ENCODE measurements at places on chromosomes 3 and 15.

GRCh38 chr3:70992131-70992530 is 591.4 kb downstream of the FOXP1 start:
- DNase-seq: no peak

- no peak for DNase-seq
Measured at GRCh38 chr3:96700322-96701315, 113.8 kb upstream of the EPHA6 start.

- no peak for DNase-seq
Measured at GRCh38 chr15:52199271-52199670, 8.1 kb upstream of the GNB5 start.

- no peak for DNase-seq
Measured at GRCh38 chr15:26628879-26629529, 143.9 kb downstream of the GABRB3 start.

GRCh38 chr3:185420762-185421161 is 57.8 kb downstream of the MAP3K13 start:
- no peak for DNase-seq

- no peak for DNase-seq
Measured at GRCh38 chr3:53161450-53161819, 426 bp downstream of the PRKCD start.

- DNase-seq: no peak
Measured at GRCh38 chr3:154151969-154152368, 30.8 kb downstream of the ARHGEF26 start.

GRCh38 chr3:13296662-13297061 is 123.5 kb downstream of the NUP210 start:
- no peak for DNase-seq

DNA sequence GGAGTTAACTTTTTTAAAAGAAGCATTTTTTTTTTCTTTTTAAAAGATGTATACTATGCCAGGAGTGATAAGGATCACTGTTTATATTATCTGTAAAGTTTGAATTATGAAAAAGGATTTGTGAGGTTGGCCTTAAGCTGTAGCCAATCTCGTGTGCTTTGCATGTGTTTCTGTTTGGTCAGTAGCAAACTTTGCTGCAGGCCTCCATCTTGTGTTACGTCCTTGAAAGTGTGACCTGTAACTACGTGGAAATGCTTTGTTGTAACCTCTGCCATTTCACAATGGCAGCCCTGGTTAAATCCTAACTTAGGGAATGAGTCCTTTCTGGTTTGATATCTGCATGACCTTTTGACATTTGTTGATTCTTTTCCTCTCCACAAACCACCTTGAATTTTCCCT is 1345.6 kb downstream of the NSUN3 start:
- DNase-seq: no peak

DNA sequence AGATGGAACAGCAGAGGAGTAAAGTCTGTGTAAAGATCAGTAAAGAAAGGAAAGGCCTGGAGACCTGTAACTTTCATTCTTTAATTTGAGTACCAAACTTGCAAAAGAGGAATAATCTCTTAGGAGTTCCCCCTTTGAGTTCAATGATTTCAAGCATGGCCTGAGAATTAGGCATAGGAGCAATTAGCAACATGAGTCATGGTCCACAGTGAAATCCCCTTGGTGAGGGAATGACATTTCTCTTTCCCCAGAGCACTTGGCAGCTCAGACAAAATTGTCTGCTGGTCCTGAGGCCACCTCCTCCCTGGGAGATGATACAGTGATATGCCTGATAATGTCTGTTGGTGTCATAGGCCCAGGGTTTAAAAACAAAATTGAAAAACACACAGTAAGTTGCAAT is 81.4 kb upstream of the CRBN start:
- no peak for DNase-seq

- no peak for DNase-seq
Measured at GRCh38 chr3:25895443-25895842, 105.6 kb downstream of the OXSM start.

GRCh38 chr3:14256046-14256445 is 77.4 kb downstream of the LSM3 start:
- DNase-seq: no peak

DNA sequence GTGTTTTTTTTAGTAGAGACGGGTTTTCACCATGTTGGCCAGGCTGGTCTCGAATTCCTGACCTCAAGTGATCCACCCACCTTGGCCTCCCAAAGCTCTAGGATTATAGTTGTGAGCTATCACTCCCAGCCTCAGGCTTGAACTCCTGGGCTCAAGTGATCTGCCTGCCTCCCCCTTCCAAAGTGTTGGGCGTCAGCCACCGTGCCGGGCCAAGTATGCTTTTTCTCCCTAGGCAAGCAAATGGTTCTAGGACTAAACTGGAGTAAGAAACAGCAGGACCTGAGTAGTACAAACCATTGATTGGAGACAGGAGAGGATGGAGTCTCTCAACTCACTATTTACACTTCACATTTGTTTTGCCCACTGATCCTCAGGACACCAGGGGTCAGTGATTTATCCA is 4.6 kb upstream of the PTPN9 start:
- DNase-seq: no peak

- no peak for DNase-seq
Measured at GRCh38 chr15:101001056-101001455, 81.9 kb downstream of the LRRK1 start.

- DNase-seq: no peak
Measured at GRCh38 chr15:68500363-68501258, 68.6 kb upstream of the ITGA11 start.

DNA sequence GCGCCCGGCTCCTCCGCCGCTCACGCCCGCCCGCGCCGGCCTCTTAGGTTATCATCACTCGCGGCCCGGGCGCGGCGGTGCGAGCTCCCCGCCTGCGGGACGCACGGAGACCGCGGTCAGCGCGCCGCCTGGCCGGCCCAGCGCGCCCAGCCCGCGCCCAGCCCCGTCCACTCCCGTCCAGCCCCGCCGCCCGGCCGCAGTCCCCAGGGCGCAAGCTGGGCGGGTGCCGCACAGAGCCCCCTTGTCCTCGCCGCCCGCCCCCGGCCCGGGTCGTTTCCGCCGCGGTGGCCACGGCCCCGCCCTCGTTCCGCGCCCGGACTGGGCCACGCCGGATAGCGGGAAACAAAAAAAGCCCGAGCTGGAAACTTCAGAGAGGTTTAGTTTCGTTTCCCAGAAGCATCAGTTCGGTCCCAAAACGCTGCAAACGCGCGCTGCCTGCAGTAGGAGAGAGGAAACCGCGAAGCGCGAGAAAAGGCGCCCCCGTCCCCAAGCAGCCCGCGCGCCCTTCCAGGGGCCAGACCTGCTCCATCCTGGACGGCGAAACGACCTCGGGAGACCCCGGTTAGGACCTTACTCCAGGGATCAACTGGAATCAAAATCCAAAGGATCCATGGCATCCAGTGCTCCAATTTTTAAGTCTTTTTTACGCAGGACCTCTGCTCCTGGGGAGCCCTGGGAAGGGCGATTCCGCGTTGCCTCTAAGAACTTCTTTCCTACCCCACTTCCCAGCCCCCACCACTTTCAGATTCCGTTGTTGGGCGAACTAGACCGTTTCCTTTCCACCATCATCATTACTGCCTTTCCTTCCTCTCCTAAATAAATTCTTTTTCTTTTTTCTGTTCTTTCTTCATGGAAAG is at the start of gene ATP10A:
TSS of gene ATP10A (minus strand) at position 217 of the 857 bp plus-strand sequence. CDS start 231 bp downstream, outside the sequence.
- DNase-seq: peak; percentile 50

DNA sequence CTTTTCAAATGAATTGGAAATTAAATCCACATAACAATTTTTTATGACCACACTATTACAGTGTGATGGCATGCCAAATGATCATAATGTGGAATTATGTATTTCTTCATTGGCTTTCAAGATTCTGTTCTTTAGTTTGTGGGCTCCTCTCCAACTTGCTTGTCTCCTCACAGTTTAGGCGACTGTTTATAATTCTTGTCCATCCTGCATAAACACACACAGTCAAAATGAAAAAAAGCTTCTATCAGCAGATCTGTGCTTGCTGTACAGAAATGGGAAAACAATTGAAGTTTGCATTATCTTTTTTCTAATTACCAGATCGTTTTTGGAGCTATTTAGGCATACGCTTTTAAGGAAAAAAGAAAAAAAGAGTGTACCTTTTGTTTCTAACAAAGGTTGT is 37.0 kb downstream of the OPA1 start:
- no peak for DNase-seq

GRCh38 chr3:101166150-101166549 is 154.2 kb downstream of the IMPG2 start:
- no peak for DNase-seq

- no peak for DNase-seq
Measured at GRCh38 chr15:43434446-43434845, 58.5 kb downstream of the TP53BP1 start.

DNA sequence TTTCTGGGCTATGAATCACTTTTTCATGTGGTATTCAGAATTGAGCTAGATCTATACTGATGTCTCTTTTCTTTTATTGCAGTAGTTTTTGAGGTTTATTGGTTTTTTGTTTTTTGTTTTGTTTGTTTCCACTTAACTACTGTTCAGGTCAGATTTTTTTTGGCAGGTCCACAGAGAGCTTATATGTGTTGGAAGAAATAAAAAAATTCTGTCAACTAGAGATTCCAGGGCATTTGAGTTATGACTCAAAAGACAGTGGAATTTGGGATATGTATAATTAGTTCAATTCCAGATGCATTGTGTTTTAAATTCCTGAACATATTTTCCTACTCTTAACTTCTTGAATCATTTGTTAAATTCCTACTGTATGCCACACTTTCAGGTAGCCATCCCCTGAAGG is 727.2 kb downstream of the SI start:
- no peak for DNase-seq

DNA sequence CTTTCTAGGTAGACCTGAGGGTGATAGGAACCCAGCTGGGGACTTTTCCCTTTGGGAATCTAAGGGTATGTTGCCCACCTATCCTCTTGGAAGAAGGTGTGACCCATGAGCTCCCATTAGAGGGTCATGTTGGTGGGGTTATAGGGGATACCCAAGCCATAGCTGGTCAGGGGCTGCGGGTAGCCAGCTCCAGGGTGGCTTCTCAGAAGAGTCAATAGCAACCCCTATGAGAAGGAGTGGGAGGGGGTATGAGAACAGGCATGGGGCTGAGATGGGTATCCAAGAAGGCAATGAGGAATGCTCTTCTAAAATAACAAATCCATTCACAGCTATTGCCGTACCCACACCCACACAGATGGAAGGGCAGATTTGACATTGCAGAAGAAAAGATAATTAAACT is 217.8 kb downstream of the UACA start:
- no peak for DNase-seq

GRCh38 chr15:31151301-31152233 is 50.0 kb upstream of the TRPM1 start:
- no peak for DNase-seq

- DNase-seq: no peak
Measured at GRCh38 chr15:57172925-57173324, 203.4 kb upstream of the CGNL1 start.

DNA sequence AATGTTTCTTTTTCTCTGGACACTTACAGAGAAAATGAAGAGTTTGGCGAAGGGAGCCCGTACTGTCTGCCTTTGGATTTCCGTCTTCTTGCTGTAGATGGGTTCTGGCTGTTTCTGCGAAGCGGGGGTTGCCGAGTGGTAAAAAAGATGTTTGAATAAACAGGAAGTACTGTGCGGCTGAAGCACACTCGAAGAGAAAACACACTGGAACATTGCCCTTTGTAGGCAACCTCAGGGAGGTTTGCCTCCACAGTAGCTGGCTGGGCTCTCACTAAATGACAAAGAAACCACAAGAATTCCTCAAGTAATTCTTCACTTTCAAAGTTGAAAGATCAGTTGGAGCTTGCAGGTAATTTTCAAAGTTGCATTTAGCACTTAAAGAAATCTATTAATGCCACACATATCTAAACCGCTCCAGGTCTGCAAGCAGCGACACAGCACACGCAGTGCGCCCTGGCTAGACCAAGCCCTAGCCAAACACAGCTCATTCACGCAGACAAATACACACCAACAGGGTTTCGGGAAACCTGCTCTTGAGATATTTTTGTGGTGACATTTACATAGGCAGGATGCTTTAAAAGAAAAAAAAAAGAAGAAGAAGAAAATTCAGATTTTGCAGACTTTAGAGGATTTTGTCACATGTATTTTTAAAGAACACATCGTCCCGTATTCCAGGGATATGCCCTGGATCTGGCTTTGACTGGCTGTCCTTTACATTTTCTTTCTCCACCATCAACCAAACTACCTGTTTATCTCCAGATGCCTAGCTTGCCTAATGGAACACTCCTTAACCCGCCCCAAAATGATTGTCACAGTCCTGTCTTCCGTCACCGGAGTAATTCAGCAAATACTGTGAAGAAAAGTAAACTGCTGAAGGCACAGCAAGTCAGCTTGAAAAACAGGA is 452.8 kb downstream of the FOXP1 start:
- peak; percentile 35 for DNase-seq

GRCh38 chr3:146161663-146162002 is 649 bp upstream of the PLOD2 start:
- no peak for DNase-seq

DNA sequence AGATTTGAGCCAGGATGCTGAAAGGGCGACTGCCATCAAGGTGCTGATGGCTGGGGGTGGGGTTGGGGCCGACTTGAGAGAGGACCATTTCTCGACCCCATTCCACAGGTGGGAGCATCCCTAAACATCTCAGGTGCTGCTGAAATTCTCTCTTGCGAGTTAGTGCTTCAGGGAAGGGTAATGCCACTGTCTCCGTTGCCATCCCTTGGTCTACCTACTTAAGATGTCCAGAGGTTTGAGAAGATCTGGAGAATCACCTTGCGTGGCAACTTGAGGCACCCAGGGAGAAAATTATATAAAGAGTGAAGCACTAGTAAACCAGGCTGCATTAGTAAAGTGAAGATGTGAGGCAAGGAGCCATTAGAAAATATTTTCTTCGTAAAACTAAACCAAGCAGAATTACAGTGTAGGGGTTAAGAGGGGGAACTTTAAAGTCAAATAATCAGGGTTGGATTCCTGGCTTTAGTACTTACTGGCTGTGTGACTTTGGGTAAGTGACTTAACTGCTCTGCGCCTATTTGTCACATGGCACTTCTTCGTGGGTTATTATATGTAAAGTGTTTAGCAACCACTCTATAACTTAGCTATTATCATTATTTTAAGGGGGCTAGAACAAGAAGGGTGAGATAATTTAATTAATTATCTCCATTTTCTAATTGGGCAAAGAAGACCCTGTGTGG is 662 bp upstream of the RFTN1 start:
- no peak for DNase-seq

GRCh38 chr3:71309886-71310285 is 273.6 kb downstream of the FOXP1 start:
- no peak for DNase-seq

- no peak for DNase-seq
Measured at GRCh38 chr15:25849157-25849921, 13.8 kb downstream of the ATP10A start.

DNA sequence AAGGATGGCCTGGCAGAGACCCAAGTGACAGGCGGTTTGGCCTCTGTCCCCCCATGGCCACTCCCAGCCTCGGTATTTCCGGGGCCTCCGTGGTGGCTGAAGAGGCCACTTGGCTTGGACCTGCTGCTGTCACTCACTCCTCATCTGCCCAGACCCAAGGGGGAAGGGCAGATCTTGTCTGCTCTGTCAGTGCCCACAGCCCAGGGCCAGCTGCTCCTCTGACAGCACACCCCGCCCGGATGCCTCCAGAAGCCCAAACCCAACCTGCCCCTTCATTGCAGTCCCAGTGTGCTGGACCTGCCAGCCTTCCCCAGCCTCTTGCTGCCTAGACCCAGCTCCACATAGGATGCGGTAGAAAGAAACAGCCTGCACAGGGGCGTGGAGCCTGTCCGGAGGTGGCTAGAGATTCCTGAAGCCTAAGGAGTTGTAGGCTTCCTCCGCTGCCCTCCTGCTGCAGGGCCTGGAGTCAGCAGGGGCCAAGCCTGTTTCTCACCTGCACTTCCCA is 52.0 kb downstream of the MAGEF1 start:
- DNase-seq: no peak
